ENCODE measurements at places on chromosomes 6 and 20. TPM values are rescaled to one million over a fixed set of nuclear protein-coding genes. Genes with fewer than 3 reads are reported as not detected.

DNA sequence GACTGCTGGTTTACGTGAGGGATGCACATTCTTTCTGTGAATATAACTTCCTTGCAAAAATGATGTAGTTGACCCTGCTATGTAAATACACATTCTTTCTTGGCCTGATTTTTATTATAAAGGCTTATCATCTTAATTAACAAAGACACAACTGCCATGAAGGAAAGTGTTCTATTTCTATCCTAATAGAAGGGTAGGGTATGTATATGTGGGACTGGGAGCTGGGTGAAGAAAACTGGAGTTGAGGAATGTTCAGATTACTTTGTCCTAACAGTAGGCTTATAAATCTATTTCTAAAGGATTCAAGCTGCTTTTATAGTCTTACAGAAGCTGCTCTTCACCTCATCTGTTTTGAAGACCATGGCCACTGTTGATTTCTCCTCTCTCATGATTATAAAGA lies 76.5 kb upstream of the RGS17 start:
- H3K27ac ChIP-seq = no peak overlapping the region
- H3K4me3 ChIP-seq = no peak overlapping the region
- no peak for DNase-seq
- no peaks in the 10 kb centered on the region for H3K27me3 ChIP-seq
- H3K4me1 ChIP-seq = no peaks in the 10 kb centered on the region
- H3K36me3 ChIP-seq = no peaks in the 10 kb centered on the region

DNA sequence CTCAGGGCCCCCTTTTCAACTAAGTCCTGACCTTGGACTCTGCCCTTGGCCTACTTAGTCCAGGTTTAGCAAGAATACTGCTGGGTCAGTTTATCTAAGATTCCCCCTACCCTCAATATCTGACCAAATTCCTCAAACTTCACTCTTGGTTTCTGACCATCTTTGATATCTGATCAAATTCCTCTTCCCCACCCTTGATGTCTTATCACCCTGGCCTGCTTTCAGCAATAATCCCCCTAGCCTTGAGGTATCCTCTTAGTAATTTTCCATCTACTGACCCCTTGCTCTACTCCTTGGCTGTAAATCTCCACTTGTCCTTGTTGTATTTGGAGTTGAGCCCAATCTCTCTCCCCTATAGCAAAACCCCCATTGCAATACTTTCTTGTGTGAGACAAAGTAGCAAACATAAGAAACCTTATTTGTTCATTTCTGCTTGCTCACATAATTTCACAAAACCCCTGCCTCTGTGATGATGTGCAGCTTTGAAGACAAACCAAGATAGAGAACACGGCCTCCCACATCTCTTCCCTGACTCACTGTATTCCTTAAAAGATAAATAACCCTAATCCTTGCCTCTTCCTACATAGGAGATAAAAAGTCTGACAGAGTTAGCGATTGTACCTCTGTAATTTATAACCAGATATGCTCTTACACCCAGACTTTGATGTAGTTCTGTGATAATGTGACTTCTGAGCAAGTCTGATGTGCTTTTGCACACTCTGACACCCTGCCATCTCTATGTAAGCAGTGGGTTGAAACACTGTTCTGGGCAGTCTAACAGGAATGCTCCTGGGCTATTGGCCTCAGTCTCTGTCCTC lies 13.8 kb upstream of the IYD start:
- no peak overlapping the region for H3K27ac ChIP-seq
- no peaks in the 10 kb centered on the region for H3K27me3 ChIP-seq
- DNase-seq = no peak
- no peaks in the 10 kb centered on the region for H3K4me1 ChIP-seq
- H3K4me3 ChIP-seq = no peak overlapping the region

- H3K4me1 ChIP-seq = no peaks in the 10 kb centered on the region
- no peak for DNase-seq
- no peaks in the 10 kb centered on the region for H3K27me3 ChIP-seq
- no peaks in the 10 kb centered on the region for H3K36me3 ChIP-seq
These were observed 130.1 kb upstream of the SLC2A12 start for GRCh38 chr6:134182528-134182927.

DNA sequence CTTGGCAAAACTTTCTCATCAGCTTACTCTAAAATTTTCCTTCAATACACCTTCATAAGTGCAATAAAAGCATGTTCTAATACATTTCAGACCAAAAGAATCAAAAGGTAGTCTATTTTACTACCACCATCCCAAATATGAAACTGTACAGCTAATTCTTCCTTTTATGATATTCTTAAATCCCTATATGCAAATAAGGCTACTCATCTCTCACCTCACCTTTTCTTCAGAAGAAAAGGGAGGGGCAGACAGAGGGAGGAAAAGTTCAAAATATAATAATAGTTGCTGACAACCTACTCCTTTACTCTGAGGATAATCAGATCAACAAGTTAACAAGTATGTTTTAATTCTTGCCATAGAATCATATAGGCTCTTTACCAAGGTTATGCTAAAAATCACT lies 7.4 kb downstream of the C6orf120 start:
- H3K4me1 ChIP-seq = no peaks in the 10 kb centered on the region
- no peak overlapping the region for H3K4me3 ChIP-seq
- H3K27ac ChIP-seq = no peak overlapping the region
- peaks cover 7% of the 10 kb centered on the region for H3K36me3 ChIP-seq
- DNase-seq = no peak

ULBP1 gene
- total RNA-seq = 6.2 TPM

BCAS1 gene
- 1.7 TPM for total RNA-seq

- H3K27ac ChIP-seq = no peak overlapping the region
- no peak for DNase-seq
- H3K4me1 ChIP-seq = no peaks in the 10 kb centered on the region
- no peaks in the 10 kb centered on the region for H3K36me3 ChIP-seq
- no peak overlapping the region for H3K4me3 ChIP-seq
These were observed 37.6 kb downstream of the LAMP5 start for GRCh38 chr20:9551808-9552550.

- no peak overlapping the region for H3K4me3 ChIP-seq
- no peaks in the 10 kb centered on the region for H3K27me3 ChIP-seq
- H3K36me3 ChIP-seq = no peaks in the 10 kb centered on the region
- no peak for DNase-seq
These were observed 222.4 kb downstream of the CBLN4 start for GRCh38 chr20:55782912-55783253.

DNA sequence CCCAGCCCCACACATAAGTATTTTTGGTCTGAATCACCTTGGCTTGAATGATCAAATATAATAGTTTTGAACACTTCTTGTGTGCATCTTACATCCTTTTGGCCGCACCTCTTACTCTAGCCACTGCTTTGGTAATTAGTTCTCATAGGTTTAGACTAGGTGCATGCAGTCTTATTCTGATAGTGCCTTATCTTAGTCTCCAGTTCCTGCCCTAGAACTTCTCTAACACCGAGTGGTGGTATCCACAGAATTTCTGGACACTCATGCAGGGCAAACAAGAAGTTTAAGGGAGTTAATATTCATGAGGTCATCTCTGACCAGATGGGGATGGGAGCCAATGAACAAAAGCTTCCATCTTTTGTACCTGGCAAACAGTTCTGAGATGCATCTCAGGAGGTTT lies 77.5 kb upstream of the AKIRIN2 start:
- H3K27me3 ChIP-seq = no peaks in the 10 kb centered on the region
- H3K36me3 ChIP-seq = no peaks in the 10 kb centered on the region
- H3K4me1 ChIP-seq = no peaks in the 10 kb centered on the region
- no peak for DNase-seq
- H3K4me3 ChIP-seq = no peak overlapping the region

GRCh38 chr6:149938571-149939355 lies 3.1 kb upstream of the ULBP2 start:
- no peak overlapping the region for H3K4me3 ChIP-seq
- H3K27ac ChIP-seq = no peak overlapping the region
- peak; percentile 30 for DNase-seq
- H3K4me1 ChIP-seq = peaks cover 6% of the 10 kb centered on the region

DNA sequence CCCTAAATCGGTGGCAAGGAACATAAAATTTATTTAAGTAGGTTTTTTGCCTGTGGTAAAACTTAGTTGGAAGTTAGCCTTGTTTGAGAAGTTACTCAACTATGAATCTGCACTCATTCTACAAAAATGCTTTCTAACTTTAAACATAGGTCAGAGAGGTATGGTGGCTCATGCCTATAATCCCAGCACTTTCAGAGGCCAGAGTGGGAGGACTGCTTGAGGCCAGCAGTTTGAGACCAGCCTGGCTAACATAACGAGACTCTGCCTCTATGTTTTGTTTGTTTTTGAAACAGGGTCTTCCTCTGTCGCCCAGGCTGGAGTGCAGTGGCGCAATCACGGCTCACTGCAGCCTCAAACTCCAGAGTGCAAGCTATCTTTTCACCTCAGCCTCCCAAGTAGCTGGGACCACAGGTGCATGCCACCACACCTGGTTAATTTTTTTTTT lies 16.2 kb downstream of the USP49 start:
- no peaks in the 10 kb centered on the region for H3K36me3 ChIP-seq
- H3K4me1 ChIP-seq = no peaks in the 10 kb centered on the region
- H3K4me3 ChIP-seq = no peak overlapping the region
- DNase-seq = no peak
- H3K27ac ChIP-seq = no peak overlapping the region

GRCh38 chr6:48744948-48745347 lies 634.0 kb upstream of the PTCHD4 start:
- no peaks in the 10 kb centered on the region for H3K27me3 ChIP-seq
- H3K27ac ChIP-seq = no peak overlapping the region
- H3K36me3 ChIP-seq = no peaks in the 10 kb centered on the region
- no peak for DNase-seq
- H3K4me3 ChIP-seq = no peak overlapping the region

- no peak for DNase-seq
- no peaks in the 10 kb centered on the region for H3K4me1 ChIP-seq
- H3K36me3 ChIP-seq = no peaks in the 10 kb centered on the region
- no peak overlapping the region for H3K27ac ChIP-seq
- no peak overlapping the region for H3K4me3 ChIP-seq
- H3K27me3 ChIP-seq = no peaks in the 10 kb centered on the region
These were observed 75.4 kb downstream of the TMEM244 start for GRCh38 chr6:129785756-129786135.

PPARD gene
- 27.8 TPM for total RNA-seq

DNA sequence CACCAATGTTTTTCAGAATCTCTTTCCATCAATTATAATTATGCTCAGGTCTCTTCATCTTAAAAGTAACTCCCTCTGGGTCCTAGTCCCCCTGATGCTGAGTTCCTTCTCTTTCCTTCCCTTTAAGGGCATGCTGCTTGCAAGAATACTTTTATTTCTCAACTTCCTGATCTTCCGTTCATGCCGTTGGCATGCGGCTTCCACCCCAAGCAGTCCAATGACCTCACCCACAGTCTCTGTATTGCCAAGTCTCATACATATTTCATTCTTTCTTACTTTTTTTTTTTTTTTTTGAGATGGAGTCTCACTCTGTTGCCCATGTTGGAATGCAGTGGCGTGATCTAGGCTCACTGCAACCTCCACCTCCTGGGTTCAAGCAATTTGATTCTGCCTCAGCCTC lies 83.5 kb downstream of the NDUFAF5 start:
- H3K36me3 ChIP-seq = no peaks in the 10 kb centered on the region
- no peak overlapping the region for H3K4me3 ChIP-seq
- no peak overlapping the region for H3K27ac ChIP-seq
- H3K27me3 ChIP-seq = no peaks in the 10 kb centered on the region
- DNase-seq = no peak

SPATS1 gene
- 4.4 TPM for total RNA-seq

- no peak overlapping the region for H3K4me3 ChIP-seq
- H3K27me3 ChIP-seq = no peaks in the 10 kb centered on the region
- no peaks in the 10 kb centered on the region for H3K4me1 ChIP-seq
- H3K27ac ChIP-seq = no peak overlapping the region
- H3K36me3 ChIP-seq = no peaks in the 10 kb centered on the region
These were observed 214.2 kb upstream of the PCSK2 start for GRCh38 chr20:17012546-17013226.

DNA sequence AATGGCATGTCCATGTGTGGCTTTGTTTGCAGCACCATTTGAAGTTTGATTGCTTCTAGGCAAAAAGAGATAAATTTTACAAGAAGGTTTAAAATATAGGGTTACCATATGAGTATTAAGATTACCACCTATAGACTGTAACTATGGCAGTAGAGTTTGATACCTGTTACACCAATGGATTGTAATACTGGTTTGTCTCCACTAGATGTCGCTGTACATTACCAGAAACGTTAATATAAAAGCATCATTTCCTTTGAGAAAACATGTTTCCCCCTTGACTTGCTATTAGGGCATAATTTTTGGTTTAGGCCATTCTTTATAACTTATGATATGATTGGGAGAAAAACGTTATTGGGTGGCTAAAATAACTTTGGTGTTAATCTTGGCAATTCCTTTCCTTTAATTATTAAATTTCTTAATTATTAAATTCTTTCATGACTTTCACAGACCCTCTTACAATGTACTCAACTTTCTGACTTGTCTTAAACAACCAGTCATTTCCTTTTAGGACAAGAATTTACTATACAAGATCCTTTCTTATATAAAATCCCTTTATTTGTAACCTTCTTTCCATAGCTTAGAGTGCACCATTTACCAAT lies 42.8 kb downstream of the HLA-DPB1 start:
- no peaks in the 10 kb centered on the region for H3K4me1 ChIP-seq
- H3K27me3 ChIP-seq = peaks cover 16% of the 10 kb centered on the region
- peak; percentile 75 for DNase-seq
- H3K4me3 ChIP-seq = no peak overlapping the region

DNA sequence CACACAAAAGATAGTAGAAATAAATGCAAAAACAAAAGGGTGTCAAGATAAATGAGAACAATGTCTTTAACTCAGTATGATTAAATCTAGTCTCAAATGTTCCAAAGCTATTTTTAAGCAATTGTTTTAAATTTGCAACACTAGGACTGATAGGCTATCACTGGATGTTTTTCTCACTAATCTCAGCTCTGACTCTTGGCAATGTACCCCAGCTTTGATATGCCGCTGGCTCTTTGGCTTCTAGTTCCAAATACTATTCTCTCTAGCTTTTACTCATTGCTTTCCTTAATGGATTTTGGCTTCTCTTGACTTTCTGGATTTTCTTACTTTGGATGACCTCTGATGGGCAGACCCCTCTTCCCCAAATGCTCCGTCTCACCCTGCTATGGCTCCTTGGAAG lies 116.0 kb upstream of the SLC35B3 start:
- no peak overlapping the region for H3K4me3 ChIP-seq
- H3K27me3 ChIP-seq = no peaks in the 10 kb centered on the region
- H3K4me1 ChIP-seq = peaks cover 6% of the 10 kb centered on the region
- H3K27ac ChIP-seq = no peak overlapping the region
- DNase-seq = peak; percentile 77
- no peaks in the 10 kb centered on the region for H3K36me3 ChIP-seq

EYA2 gene
- 2.2 TPM for total RNA-seq

- H3K4me1 ChIP-seq = peaks cover 4% of the 10 kb centered on the region
- no peak overlapping the region for H3K4me3 ChIP-seq
- no peak overlapping the region for H3K27ac ChIP-seq
- DNase-seq = no peak
- peaks cover 8% of the 10 kb centered on the region for H3K36me3 ChIP-seq
- H3K27me3 ChIP-seq = no peaks in the 10 kb centered on the region
These were observed 111.8 kb downstream of the UBE3D start for GRCh38 chr6:82953871-82954270.
